EH (cell line): ENCODE measurements at places on chromosomes 4 and X.
A peak's percentile ranks its signal among the peaks of the same experiment; 100 is the strongest.

GRCh38 chrX:66676413-66676812 is 37.5 kb upstream of the EDA2R start:
- peak; percentile 68 for DNase-seq

- DNase-seq, result no peak
Measured at GRCh38 chr4:112411781-112412550, 104.0 kb downstream of the NEUROG2 start.

GRCh38 chr4:113499166-113499565 is 262.4 kb downstream of the CAMK2D start:
- DNase-seq, result no peak

- no peak for DNase-seq
Measured at GRCh38 chrX:123157586-123157985, 26.5 kb upstream of the GRIA3 start.

GRCh38 chr4:185332575-185333464 is 62.9 kb downstream of the LRP2BP start:
- DNase-seq, result no peak

DNA sequence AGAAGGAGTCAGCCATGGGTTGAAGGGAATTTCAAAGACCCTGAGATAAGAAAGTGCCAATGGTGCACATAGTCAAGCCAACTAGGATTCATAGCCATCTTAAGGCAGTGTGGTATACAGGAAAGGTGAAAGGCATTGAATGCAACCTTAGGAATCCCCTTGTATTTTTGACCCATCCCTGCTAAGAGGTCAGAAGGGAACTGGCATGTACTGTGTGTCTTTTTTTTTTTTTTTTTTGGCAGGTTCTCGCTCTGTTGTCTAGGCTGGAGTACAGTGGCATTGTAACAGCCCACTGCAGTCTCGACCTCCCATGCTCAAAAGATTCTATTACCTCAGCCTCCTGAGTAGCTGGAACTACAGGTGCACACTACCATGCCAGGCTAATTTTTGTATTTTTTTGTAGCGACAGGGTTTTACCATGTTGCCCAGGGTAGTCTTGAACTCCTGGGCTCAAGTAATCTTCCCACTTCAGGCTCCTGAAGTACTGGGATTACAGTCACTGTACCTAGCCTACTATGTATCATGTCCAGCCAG is 40.8 kb downstream of the VSIG4 start:
- no peak for DNase-seq

DNA sequence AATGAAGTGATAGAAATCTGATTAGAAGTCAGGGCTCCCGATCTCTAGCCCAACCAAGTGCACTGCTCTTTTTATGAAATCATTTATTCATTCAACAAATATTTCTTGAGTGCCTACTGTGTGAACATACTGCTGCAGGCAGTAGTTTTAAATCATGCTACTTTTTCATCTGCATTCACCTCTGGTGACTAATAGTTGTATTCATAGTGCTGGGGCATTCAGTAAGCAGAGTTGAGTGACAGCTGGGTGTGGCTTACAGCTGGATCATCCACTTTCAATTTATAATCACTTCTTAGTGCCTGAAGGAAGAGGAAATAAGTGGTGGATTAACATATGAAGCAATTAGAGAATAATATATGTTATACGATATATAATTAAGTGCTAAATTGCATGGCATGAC is 94.1 kb upstream of the HPRT1 start:
- DNase-seq, result no peak

DNA sequence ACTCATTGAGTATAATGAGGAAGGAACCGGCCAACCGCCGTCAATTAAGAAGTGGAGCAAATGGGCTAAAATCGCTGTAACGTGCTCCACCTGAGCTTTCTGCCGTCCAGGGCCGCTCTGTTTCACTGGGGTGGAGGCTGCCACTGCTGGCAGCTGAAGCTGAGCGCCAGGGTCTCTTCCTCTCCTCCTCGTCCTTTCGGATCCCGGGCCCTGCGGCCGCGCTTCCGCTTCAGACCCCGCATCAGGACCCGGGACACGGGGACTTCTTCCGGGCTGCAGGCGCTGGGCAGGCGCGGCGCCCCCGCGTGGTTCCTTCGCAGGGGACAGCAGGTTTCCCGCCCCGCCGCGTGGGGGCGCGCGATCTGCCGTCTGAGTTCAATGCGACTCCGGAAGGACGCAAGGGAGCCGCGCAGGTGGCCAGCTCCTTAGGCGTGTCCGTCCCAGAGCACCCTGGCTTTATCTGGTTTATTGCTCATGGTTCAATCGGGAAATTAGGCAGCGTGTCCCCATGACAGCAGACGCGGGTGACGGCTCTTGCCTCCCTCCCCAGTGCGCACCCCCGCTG is 519.8 kb downstream of the TRIML1 start:
- DNase-seq, result no peak

- no peak for DNase-seq
Measured at GRCh38 chr4:148052448-148052847, 320.6 kb downstream of the ARHGAP10 start.

GRCh38 chr4:147012059-147012707 is 66.5 kb upstream of the TTC29 start:
- no peak for DNase-seq

DNA sequence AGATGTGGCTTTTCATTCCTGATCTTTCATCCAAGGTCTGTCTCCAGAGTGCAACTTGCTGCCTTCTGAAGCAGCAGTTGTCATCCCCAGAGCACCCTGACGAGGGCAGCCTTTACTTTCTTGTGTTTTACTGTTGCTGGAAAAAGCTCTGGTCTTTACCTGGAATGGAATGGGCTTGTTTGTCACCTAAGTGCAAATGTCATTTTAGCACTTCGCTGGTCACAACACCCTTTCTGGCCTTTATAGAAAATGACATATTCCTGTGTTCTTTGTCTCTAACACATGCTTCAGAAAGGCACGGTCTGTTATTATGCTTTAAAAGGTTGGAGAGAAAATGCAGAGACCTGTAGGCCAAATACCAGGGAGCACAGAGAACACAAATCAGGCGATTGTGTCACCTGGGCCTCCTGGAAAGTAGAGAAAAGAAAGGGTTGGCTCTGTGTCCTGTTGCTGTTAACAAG is 332.7 kb upstream of the IGFBP7 start:
- DNase-seq, result peak; percentile 46

- peak; percentile 96 for DNase-seq
Measured at GRCh38 chr4:7004331-7004730, 38.8 kb upstream of the TADA2B start.

DNA sequence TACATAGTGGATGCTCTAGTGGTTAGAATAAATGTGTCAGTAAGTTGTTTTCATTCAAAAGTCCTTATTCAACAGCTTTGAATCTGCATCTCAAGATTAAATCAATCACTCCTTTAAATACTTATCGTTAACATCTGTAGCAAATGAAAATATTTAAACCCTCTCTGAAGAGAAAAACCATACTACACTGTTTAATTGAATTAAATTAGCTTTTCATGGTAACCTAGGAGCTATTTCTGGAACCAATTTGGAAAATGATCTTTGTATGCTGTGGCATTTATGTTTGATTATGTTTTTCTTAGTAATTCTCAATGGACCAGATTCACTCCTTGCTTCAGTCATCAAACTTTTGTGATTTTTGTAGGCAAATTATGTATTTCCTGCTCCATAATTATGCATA is 9.7 kb downstream of the BMPR1B start:
- DNase-seq, result no peak
